Omental fat pad (tissue), 4 donors: ENCODE measurements at places on chromosomes 2 and 18. TPM values are rescaled to one million over a fixed set of nuclear protein-coding genes. Genes with fewer than 3 reads are reported as not detected.

DNA sequence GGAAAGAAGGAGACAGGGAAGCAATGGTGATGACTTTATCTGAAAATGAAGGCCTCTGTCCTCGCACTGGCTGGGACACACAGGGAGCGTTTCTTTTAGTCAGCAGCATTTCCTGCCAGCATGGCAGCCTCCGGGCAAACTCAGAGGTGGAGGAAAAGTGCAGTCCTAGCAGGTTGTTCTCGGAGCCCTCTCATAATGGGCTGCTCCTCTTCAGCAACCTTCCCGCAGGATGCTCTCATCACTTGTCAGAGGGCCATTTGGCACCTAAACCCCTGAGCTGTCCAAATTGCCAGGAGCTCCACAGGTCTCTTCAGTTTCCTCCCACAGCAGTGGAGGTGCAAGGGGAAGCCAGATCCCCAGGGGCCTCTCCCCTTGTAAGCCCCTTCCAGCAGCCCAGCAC is 6.2 kb downstream of the STK39 start:
- DNase-seq, result no peak

DNA sequence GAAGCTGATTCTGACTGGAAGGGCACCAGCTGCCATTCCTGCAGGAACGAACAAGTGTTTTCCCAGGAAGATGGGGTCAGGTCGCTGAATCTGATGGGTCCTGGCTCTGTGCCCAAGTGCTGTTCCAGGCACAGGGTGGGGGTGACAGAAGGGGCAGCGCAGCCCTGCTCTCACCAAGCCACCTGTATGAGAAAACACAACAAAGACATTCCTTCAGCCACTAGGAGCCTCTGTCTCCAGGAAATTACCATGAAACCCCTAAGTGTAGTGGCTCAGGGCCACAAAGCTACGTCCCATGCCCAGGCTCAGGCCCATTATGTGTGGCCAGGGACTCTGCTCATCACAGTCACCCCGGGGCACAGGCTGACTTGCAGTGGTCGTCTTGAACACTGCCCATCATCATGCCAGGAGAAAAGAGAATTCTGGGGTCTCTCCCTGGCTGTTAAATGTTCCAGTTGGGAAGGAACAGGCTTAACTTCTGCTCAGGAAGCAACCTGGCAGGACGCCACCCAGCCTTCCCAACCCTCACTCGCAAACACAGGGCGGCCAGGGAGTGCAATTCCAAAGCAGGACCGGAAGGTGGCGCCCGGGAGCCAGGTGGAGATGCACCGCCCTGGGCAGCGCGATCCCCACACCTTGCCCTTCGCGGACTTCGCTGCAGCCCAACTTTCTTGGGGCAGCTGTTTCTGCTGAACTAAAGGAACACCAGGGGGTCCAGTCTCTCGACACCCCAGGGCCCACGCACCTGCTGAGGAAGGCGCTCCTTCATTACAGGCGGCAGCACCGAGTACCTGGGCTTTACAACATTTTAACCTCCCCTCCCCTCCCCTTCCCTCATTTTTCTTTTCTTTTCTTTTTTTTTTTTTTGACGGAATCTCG is 11.0 kb upstream of the SFTPB start:
- DNase-seq, result peak; percentile 94

GRCh38 chr2:217886091-217886490 is 116.7 kb downstream of the TNS1 start:
- no peak for DNase-seq

MDH1B gene
- total RNA-seq, result 1.2 TPM

POU3F3 gene
- not detected for total RNA-seq

POTEC gene
- total RNA-seq, result not detected

DNA sequence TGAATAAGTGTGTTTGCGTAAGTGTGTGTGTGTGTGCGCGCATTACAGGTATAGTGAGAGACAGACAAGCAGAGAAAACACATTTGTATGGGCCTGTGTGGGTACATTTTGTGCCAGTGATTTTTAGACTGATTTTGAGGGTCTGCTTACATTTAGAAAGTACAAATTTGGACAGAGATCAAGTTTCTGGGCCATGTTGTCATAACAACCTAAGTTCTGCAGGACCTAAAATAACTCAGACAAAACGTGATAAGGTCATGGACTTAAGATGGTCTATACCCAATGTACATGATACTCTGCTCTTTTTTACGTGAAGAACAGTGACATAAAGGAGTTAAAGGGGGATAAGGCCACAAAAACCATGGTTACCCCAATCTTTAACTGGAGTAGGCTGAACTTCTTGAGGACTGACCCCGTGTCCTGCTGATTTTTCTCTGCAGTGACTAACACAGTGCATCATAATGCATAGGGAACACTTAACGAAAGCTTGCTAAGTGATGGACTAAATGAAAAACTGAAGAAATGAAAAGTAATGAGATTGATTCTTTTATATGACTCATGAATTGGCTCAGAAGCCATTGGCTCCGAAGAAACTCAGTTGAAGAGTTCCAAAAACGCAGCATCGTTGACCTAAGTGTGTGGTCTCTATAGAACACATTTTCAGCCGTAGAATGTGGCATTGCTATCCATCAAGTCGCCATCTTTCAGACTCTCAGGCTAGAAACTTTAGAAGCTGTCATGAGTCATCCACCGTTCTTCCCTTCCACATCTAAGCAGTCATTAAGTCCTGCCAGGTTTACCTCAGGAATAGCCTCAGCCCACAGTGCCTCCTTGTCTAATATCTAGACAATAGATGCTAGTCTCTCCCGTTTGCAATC is 61.6 kb upstream of the NCOA1 start:
- DNase-seq, result no peak

LIMS2 gene
- 97.3 TPM for total RNA-seq

GRCh38 chr2:121804340-121804739 is 48.9 kb downstream of the TSN start:
- no peak for DNase-seq

DNA sequence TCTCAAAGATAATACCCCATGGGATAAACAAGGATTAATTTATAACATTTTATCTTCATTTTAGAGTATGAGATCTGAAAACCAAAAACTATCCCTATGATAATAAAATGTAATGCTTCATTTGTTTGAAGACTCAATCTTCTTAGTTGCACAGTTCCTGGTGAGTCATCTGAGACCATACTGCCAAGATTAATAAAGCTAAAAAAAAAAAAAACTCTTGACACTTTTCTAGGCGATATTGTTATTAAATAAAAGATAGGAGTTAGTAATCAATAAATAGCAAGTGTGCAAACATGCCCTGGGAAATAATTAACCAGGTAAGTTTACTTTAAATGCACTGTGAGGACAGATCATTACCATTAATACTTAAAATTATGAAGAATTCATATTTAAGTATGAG is 83.9 kb downstream of the RPE start:
- DNase-seq, result no peak

ICA1L gene
- 3.4 TPM for total RNA-seq

DNA sequence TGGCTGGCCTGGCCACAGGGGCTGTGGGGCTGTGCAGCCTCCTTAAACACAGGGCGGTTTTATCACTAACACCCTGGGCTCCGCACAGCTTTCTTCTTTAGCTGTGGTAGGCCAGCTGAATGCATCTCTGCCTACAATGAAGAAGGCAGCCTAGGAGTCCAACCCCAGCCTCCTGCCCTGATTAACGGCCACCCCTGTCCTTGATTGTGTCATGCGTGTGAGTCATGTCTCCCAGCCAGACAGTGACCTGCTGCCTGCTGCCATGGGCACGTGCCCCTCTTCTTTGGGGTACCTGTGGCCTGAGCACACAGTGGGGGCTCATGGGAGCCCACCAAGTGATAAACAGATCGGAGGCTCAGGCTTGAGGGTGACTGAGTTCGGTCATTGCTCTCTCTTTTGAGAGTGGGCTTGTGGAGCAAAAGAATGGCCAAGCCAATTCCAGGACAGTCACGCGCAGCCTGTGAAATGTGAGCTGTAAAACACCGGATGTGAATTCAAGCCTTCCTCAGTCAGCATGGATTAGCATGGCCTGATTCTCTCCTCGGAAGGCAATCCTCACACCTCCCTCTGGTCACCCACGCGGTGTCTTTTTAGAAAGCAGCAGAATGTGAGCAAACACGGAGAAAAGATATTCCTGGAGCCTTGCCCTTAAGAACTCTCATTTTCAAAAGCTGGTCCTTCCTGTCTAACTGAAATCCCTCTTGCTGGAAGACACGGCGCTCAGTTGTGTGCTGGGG is 144.1 kb downstream of the CELF4 start:
- no peak for DNase-seq

PNO1 gene
- 19.7 TPM for total RNA-seq

GRCh38 chr18:427005-427404 is 73.5 kb downstream of the COLEC12 start:
- DNase-seq, result peak; percentile 31

GRCh38 chr2:207847807-207848544 is 78.3 kb upstream of the FZD5 start:
- no peak for DNase-seq

MAP3K19 gene
- not detected for total RNA-seq

DNA sequence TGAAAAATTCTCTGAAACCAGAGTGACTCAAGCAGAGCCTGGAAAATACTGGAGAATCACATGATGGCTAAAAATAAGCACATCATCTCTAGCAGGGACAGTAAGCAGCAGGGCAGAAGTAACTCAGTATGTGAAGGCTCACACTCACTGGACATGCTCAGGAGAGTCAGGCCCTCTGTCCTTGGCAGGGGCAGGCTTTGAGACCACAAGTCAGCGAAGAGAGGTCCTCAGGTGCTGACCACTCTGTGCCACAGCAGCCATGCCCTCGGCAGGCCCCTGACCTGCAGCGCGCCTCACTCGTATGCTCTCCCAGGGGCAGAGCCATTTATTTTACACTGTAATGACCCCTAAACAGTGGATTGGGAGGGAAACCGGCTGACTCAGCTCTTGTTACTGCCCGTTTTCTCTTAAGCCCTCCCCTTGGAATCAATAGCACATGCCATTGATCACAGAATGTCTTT is 76.8 kb downstream of the MAPRE2 start:
- no peak for DNase-seq

DNA sequence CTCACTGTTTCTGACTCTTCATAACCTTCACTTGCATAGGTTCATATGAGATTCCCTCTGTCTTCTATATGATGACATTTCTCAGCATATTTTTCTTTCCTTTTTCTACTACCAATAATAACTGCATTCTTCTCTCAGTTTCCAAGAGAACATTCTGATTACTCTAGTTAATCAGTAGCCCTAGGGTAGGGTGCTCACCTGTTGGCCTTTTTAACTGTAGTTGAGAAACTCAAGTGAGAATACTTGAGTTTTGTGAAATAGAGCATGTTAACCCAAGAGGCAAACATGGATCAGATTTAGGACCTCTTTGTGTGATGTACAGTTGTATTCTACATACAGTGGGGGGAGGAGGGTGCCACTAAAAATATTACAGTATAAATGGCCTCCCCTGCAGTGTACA is 308.0 kb downstream of the CMPK2 start:
- DNase-seq, result no peak

DNA sequence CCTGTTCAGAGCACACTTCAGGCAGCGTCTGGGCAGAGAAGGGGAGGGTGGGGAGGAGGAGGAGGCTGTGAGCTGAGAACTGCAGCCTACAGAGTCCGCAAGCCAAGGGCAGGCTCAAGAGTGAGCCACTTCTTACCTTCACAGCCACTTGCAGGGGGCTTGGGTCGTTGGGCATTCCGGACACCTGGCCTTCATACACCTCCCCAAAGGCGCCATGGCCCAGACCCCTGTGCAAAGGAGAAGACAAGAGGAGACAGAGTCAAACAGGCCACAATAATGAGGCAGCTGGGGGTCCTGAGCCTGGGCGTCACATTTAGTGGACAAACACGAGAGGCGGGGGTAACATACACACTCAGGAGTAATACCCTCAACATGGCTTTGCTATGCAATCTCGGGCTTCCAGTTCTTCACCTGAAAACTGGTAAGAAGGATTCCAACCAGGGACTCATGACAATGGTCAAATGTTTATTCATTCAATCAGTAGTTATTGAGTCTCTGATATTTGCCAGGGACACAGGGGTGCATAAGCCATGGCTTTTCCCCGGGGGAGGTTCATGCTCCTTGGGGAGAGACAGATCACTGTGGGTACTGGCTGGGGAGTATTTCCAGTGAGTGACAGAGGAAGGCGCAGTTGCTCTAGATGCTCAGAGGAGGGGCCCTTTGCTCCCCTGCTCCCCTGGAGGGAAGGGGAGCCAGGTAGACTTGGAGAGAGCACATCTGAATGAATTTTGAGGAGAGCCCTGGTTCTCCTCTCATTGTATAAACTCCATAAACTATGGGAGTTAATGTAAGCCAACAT is 107.4 kb downstream of the CLIP4 start:
- DNase-seq, result no peak

CRYGD gene
- not detected for total RNA-seq

DNA sequence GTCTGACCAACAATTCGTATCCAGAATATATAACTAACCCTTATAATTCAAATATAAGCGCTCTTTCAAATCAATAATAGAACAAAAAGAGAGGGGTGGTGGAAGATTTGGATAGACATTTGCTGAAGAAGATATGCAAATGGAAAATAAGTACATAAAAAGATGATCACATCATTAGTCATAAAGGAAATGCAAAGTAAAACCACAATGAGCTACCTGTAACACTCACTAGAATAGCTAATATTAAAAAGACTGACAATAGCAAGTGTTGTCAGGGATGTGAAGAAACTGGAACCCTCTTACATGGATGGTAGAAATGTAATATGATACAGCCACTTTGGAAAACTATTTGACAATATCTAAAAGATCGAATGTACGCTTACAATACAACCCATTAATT is 84.9 kb upstream of the MRPS9 start:
- no peak for DNase-seq

DNA sequence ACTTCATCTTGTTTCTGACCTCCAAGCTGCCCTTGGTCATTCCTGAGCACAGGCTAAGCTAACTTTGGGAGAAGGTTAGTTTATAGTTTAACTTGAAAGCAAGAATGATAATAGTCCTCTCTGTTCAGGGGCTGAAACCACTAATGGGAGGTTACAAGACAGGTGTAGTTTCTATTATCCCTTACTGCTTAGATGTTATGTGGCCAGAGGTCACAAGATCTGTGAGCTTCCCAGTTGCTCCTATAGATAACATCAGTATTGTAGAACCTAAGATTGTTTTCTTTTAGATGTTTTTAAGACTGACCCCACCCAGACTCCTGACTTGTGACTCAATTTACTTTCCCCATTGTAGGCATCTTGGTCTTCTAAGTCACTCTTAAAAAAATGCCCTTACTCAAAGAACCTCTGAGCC is 94.8 kb upstream of the LPIN2 start:
- no peak for DNase-seq

- DNase-seq, result no peak
Observed at GRCh38 chr2:45889620-45890370, 238.3 kb downstream of the PRKCE start.

DNA sequence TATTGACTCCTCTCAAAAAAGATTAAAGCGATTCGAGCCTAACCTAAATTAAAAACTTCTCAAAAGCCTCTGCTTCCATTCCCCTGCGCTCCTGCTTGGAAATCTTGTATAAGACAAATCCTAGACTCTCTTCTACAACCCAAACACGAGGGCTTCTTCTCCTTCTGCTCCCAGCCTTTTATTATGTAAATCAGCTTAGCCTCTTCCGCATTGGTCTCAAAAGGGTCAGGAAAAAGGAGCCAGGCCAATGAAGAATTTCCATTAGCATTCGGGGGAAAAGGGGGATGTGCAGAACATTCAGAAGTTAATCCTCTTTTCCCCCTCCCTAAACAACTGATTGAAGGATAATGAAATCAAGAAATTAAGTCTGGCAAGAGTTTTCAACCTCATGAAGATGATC is 107.9 kb downstream of the FAM124B start:
- no peak for DNase-seq

GRCh38 chr2:101706819-101707177 is 9.3 kb downstream of the MAP4K4 start:
- no peak for DNase-seq

LRRTM4 gene
- 0.32 TPM for total RNA-seq

DSEL gene
- 13.1 TPM for total RNA-seq
